ENCODE measurements at places on chromosomes 4 and X.

DNA sequence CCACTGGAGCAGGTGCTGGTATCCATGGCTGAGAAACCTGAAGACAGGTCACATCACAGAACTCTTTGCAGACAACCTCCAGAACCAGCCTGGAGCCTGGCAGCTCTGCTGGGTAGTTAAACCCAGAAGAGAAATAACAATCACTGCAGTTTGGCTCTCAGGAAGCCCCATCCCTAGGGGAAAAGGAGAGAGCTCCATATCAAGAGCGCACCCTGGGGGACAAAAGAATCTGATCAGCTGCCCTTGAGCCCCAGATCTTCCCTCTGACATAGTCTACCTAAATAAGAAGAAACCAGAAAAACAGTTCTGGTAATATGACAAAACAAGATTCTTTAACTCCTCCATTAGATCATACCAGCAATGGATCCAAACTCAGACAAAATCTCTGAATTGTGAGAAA lies 823.2 kb upstream of the FRG1 start:
- DNase-seq, result no peak

DNA sequence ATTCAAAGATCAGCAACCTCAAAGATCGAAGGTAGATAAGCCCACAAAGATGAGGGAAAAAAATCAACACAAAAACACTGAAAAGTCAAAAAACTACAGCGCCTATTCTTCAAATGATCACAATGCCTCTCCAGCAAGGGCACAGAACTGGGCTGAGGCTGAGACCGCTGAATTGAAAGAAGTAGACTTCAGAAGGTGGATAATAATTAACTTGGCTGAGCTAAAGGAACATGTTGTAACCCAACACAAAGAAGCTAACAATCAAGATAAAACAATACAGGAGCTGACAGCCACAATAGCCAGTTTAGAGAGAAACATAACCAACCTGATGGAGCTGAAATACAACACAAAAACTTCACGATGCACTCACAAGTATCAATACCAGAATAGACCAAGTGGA lies 231.1 kb downstream of the STPG2 start:
- no peak for DNase-seq

DNA sequence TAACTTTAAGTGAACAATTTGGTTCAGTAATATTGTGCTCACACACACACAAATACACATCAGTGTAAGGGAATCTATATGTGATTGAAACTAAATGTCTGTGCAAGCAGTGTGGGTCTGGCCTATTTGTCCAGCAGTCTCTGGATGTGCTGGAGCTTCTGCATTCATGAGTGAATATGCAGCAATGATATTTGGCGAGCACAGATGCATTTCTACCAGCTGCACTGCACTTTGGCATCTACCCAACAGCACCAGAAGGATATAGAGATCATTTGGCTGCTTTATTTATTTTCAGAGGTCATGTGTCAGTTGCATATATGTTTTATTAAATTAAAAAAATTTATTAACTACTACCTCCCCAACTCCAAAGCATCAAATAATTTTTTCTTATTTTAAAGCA lies 613.4 kb upstream of the NR3C2 start:
- DNase-seq, result no peak

DNA sequence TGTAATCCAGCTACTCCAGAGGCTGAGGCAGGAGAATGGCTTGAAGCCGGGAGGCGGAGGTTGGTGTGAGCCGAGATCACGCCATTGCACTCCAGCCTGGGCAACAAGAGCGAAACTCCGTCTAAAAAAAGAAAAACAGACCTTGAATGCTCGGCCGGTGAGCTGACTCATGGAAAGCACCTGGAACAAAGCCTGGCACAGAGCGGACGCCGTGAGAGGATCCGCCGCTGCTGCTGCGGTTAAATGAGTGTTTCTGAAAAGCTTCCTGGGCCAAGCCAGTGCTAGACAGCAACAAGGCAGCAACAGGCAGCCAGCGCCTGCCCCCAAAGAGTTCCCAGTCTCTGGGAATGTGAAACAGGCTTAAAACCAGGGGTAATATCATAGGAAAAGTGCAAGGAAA lies 186.4 kb downstream of the AFAP1 start:
- no peak for DNase-seq

DNA sequence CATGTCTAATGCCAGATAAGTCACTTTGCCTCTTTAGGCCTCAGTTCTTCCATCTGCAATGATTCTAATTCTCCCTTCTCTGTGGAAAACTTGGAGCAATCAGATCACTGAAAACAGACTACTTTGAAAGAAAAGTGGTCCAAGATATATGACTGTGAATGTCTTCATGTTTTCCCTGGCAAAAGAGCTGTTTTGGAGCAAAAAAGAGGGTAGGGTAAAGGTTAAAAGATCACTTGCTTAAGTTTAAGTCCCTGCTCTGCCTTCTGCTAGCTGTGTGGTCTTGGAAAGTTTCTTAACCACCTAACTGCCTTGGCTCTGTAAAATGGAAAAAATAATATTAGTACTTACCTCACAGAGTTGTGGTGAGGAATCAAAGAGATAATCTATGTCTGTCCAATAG lies 140.3 kb upstream of the PAK3 start:
- no peak for DNase-seq

GRCh38 chr4:167986044-167986443 lies 106.3 kb upstream of the ANXA10 start:
- DNase-seq, result no peak

DNA sequence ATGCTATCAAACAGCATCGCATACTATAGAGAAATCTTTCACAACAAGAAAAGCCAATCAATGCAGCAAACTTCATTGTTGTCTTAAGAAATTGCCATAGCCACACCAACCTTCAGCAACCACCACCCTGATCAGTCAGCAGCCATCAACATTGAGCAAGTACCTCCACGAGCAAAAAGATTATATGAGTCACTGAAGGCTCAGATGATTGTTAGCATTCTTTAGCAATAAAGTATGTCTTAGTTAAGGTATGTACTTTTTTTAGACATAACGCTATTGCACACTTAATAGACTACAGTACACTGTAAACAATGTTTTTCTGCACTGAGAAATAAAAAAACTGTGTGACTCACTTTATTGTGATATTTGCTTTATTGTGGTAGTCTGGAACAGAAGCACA lies 37.8 kb upstream of the FUNDC1 start:
- no peak for DNase-seq

GRCh38 chrX:152108527-152108926 lies 29.9 kb downstream of the MAGEA10 start:
- DNase-seq, result no peak

DNA sequence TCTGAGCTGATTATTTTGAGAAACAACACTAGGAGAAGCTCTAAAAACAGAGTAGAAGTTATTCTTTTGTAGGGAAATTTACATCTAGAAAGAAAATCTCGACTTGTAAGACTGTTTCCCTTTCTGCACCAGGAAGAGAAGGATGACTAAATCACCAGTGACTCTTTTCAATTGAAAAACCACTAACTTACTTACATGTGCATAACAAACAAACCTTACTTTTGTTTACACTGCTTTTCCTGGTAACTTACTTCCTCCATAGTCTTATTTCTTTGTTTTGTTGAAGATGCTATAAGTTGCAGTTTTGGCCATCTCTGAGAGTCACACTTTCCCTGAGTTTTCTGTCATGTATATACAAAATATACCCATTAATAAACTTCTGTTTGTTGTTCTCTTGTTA lies 293.6 kb upstream of the FAT4 start:
- DNase-seq, result no peak

GRCh38 chr4:174483792-174484191 lies 38.5 kb downstream of the HPGD start:
- DNase-seq, result no peak

DNA sequence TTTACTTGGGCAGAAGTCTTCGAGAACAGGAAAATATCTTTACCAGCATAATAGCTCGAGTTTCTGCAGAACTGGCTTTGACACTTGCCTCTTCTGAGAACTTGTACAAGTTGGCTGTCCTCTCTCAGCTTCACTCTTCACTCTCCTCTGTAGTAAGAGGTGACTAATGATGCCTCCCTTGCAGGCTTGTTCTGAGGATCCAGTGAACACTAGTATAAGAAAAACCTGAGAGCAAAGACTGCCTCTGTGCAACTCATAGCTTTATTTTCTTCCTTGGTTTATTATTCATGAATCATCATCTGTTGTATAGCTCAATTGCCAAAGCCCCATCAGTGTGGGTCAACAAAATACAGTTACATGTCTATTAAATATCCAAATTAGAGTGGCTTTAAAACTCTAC lies 266.7 kb upstream of the CLNK start:
- no peak for DNase-seq

GRCh38 chr4:123452616-123453015 lies 56.0 kb downstream of the SPRY1 start:
- no peak for DNase-seq

DNA sequence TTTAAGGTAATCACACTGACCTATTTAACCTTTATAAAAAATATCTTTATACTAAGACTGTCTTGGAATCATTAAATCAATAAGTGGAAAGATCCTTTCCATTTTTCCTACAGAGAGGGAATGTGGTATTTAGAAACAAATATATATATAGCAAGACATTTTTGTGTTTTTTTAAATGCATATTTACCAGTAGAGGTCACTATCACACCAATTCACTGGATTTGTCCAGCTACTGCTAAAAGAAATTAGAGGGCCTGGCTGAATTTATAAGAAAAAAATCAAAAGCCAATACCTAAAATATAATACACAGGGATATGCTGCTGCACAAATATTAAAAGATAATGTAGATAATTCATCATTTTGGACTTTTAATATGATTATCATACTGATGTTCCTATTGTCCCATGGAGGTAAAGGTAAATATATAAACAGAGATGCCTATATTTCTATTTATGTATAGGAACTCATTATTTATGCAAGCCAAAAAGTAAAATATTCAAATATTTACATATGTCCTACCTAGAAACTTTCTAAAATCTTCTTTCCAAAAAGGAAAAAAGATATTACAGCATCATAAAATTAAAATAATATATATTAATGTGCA lies 69.5 kb downstream of the PDE5A start:
- peak; percentile 6 for DNase-seq

DNA sequence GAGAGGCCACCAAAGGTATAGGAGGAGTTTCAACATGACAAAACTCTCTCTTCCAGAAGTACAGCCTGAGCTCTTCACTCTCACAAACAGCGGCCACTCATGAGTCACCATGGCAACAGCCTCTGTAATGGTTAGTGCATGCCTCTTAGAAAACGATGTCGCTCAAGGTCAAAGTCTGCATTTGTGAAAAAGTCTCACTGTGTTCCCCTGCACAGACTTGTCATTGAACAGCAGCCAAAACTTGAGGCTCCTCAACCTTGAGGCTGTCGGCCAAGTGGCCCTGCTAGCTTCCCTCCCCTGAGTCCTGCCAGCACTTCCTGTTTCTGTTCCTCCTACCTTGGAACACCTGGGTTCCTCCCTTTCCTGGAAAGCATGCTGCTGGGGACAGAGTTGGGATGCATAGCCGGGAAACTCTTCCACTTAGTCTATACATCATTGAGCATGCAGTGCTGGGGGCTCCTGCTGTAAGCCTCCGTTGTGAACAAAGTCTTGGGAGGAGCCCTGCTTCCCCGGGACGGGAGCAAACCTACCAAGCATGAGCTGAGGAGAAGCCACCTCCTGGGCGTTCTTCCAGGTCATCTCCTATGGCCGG lies 66.6 kb downstream of the ING2 start:
- no peak for DNase-seq

DNA sequence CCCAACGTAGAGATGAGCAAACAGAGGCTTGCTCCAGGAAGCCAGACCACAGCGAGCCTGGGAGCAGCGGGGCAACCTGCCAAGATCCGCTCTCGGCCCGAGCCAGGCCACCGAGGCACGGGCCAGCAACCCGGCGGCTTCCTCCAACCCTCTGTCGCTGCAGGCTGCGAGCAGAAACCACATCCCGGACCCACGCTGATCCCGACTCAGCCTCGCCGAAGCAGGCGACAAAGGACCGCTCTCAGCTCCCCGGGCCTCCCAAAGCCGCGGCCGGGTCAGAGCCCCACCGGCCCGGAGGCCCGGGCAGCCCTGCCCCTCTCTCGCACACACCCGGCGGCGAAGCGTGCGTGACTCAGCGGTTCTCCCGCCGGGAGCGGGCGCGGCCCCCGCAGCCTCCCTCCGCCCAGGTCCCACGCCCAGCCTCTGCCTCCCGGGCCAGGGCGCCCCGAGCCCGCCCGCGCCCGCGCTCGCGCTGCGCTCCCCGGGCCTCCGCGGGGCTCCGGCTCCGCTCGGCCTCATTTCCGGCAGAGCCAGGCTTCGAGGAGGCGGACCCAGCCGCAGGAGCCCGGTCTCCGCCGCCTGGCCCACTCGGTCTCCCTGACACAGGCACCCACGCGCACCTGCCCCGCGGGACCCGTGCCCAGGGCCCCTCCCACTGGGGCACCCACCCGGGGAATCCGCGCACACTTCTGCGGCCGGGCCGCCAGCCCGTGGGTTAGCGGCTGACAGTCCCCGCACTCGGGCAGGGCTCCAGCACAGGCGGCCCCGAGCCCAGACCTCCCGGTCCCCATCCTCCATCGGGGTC lies 1.7 kb downstream of the PPP2R2C start:
- DNase-seq, result no peak

DNA sequence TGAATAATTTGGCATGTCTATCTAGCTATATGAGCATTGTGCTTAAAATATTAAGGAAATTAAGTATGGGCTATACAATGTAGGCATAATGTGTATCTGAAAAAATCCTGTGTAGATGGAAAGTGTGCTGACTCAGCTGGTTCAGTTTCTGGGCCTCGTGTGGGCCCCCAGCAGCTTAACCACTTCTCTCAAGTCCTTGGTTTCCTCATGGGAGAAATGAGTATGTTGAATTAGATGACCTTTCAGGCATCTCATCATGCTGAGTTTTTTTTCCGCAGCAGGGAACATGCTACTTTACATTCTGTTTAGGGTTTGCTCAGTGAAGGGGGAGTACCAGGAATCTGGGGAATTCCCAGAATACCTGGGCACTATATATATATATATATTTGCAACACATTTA lies 30.5 kb downstream of the RHOH start:
- peak; percentile 63 for DNase-seq

- no peak for DNase-seq
Measured at GRCh38 chrX:1393871-1394615, 2.1 kb upstream of the SLC25A6 start.

DNA sequence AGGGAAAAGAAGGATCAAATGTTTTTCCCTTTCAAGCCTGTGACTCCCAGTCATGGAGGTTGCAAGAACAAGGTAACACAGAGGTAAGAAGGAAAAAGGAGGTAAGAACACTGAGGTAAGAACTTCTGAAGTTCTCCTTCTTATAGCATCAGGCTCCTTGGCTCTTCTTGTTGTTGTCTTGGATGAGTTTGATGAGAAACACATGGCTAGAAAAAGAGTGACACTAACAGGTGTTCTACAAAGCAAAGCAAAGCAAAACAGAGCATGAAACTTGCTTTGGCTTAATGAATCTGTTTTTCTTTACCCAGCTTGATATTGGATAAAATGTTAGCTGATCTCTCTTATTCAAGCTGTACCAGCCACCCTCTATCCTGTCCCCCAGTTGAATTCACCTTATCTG lies 231.2 kb upstream of the F9 start:
- DNase-seq, result no peak

GRCh38 chrX:69238114-69238886 lies 73.0 kb upstream of the PJA1 start:
- no peak for DNase-seq

DNA sequence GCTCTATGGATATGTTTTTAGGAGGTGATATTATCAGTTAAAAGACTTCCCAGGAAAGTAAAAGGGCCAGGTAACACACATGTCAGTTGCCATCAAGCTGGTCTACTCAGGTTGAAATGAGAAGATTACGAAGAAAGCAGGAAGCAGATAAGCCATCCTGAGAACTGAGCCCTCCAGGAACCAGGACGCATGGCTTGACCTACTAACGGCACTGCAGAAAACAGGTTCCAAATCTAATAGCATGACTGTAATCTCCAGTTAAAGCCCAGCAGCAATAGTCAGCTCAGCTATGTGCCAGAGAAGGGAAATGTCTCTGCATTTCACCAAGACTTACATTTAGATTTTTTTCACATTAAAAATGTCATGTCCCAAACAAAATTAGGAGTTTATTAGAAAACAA lies 77.9 kb downstream of the APBB2 start:
- no peak for DNase-seq
